RPMI8226 (cell line): ENCODE measurements at places on chromosomes 5 and 9.

DNA sequence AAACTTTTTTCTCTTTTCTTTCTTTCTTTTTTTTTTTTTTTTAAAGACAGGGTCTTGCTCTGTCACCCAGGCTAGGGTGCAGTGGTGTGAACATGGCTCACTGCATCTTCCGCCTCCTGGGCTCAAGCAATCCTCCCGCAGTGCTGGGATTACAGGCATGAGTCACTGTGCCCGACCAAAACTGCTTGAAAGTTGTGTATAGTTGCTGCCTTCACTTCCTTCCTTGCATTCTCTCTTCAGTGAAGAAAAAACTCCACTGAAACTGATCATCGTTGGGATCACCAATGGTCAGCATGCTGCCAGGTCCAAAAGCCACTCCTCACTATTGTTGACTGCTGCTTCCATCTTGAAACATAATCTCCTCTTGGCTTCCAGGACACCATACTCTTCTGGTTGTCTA lies 66.6 kb upstream of the CTNNA1 start:
- DNase-seq: no peak

DNA sequence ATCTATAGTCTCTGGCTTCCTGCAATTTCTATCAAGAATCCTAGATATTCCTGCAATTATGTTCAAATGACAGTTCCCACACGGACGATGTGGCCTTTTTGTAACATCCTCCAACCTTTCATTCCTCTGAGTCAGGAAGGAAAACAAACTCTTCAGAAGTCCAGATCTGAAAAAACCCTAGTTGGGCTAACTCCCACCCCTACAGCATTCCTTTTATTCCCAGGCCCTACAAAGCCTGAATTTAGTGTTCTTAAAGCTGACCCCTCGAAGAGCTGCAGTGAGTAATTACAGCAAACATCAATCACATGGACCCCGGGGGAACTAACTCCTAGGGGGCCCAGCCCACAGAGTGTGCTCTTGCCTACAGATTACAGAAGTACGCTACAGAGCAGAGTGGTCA lies 99.7 kb downstream of the SERINC5 start:
- no peak for DNase-seq

DNA sequence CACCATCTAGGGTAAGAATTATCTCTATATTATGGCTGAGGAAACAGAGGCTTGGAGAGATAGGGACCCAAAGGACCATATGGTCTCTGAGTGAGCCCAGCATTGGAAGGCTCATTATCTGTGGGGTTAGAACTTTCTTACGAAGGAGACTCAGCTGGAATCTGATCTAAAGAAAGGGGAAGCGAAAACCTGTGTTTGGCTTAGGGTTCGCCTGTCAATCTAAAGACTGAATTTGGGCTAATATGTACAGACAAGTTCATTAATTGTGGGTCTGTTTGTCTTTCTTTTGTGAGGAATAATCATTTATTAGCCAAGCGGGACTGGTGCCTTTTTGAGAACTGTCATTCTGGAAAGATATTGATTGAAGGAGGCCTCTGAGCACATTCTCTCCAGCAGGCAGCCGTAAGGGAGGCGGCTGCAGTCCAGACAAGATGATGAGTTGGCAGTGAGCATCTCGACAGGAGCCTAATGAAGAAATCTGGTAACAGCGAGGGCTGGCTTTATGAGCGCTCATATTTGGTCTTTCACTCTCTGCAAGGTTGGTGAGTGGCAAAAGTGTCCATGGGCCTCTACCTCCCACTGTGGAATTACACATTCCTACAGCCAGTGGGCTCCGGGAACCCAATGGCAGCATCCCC lies 104.2 kb upstream of the GPR151 start:
- peak; percentile 20 for DNase-seq

GRCh38 chr9:127762111-127762676 lies 16.3 kb downstream of the SH2D3C start:
- no peak for DNase-seq
